Omental fat pad (tissue), 4 donors: ENCODE measurements at places on chromosomes 2 and 18. TPM values are rescaled to one million over a fixed set of nuclear protein-coding genes. Genes with fewer than 3 reads are reported as not detected.

Gene MYO5B
- 19.8 TPM for total RNA-seq

Gene SNTG2
- 8.8 TPM for total RNA-seq

Gene EML6
- 0.63 TPM for total RNA-seq

- no peak for DNase-seq
Measured at GRCh38 chr2:220104871-220105351, 477.5 kb downstream of the SLC4A3 start.

GRCh38 chr2:156327835-156328695 lies 4.5 kb downstream of the NR4A2 start:
- DNase-seq: no peak

DNA sequence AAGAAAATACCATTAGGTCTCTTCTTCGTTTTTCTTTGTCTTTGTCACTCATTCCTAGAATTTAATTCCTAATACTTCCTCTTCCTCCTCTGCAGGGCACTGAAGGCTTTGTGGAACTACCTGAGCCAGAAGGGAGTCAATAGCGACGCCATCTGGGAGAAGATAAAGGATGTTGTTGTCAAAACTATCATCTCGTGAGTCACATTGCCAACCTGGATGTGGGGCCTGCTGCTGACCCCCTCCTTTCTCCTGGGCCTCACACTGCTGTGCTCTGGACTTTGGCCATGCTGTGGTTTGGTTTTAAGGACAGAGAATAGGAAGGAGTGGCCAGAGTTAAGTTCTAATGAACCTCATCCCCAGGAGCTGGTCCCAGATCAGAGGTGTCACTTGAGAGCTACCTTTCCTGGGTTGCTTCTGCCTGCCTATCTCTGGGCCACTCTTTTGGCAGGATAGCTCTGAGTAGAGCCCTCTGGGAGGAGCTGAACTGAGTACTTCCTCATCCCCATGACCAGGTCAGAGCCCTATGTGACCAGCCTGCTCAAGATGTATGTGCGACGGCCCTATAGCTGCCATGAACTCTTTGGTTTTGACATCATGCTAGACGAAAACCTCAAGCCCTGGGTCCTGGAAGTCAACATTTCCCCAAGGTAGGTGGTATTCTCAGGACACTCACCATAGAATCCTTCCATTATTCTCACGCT lies 33.1 kb upstream of the CYP27A1 start:
- DNase-seq: no peak

DNA sequence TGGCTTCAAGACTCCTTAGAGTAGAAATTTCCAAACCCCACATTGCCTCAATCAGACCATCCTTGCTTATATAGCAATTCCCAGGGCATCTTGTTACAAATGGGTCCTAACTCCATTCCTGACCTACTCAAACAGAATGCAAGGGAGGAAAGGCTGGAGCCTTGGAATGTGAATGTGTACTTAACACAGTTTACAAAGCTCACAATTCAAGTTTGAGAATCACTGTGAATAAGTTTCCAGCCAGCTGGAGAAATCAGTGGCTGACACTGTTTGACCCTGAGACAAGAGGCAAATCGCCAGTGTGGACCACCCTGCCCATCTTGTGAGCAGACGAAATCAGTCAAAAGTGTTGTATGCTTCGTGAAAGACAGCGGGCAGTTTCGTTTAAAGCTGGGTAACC lies 65.5 kb downstream of the SOWAHC start:
- DNase-seq: no peak

DNA sequence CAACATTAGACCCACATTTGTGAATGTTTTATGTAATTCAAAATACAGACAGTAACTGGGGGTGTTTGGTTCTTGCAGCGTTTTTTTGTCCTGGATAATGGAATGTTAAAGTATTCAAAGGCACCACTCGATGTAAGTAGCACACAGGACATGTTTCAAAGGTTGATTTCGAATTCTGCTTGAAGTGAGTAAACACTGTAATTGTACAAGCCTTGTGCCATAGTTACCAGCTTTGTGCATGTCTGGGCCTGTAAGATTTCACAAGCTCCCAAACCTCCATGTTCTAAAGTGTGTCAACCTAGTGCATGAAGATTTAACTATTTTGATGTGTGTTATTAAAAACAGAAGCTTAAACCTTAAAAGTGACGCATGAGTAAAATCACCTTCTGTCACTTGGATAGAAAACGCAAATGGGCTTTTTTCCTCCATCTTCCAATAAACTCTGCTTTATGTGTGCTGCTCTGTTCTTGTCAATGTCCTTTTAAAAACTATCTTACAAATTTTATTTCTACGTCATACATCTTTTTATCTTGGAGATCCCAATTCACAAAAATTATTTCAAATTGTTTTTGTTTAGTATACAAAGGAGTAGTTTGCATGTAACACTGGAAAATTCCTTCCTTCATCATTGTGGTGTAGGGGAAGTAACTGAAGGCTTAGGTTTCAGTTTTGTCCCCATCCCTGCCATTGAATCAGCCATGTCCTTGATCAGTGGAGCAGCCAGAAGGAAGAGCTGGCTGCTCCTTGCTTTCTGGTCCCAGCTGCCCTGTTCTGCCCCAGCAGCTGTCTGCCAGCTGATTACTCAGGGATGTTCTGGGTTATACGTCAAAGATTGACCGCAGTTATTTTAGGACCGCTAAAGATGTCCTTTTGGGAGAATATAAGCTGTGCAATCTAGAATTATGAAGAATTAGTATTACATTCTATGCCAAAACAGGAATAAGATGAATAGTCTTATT lies 119.2 kb downstream of the PRKRA start:
- DNase-seq: no peak

- no peak for DNase-seq
Measured at GRCh38 chr2:223037445-223037800, 14.6 kb upstream of the KCNE4 start.
